Dermis blood vessel endothelial cell (primary cell): ENCODE measurements at places on chromosomes 1 and 21.

GRCh38 chr1:205030241-205030640 is 12.8 kb upstream of the CNTN2 start:
- no peak for DNase-seq

- no peak for DNase-seq
Observed at GRCh38 chr1:81430955-81431623, 369.6 kb upstream of the ADGRL2 start.

GRCh38 chr1:61084491-61085031 is 2.2 kb downstream of the NFIA start:
- peak; percentile 28 for DNase-seq

DNA sequence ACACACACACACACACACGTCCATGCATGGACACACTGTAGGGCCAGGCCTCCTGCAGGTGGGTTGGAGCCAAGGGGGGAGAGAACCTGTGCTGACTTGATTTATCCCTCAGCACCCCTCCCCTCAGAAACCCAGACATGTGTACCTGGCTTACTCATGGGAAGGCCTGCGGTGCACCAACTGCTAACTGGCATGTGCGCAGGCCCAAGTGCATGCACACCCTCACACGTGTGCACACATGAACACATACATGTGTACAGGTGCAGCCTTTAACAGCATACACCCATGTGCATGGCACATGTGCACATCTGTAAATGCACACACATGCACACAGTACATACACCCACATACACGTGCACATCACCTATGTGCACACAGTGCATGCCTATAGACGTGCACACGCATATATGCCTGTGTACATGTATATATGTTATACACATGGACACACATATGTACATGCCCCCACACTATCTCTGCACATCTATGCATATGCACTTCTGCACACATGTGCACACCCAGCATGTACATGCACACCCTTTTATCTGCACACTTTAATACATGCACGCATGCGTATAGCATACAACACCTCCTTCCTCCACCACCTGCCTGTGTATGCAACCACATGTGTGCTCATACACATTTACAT is 67.5 kb downstream of the TRIM11 start:
- DNase-seq, result no peak

- DNase-seq, result no peak
Observed at GRCh38 chr1:54171016-54171415, 18.2 kb upstream of the CDCP2 start.

- peak; percentile 71 for DNase-seq
Observed at GRCh38 chr1:39575191-39576015, 1.2 kb downstream of the PABPC4 start.

- DNase-seq, result peak; percentile 34
Observed at GRCh38 chr21:26167593-26167992, 3.0 kb downstream of the APP start.

- peak; percentile 36 for DNase-seq
Observed at GRCh38 chr1:59926381-59927123, at the start of gene CYP2J2. Gene CYP2J2, minus strand, starts transcription at chr1:59926773. Its CDS starts 27 bp downstream, at chr1:59926746.

DNA sequence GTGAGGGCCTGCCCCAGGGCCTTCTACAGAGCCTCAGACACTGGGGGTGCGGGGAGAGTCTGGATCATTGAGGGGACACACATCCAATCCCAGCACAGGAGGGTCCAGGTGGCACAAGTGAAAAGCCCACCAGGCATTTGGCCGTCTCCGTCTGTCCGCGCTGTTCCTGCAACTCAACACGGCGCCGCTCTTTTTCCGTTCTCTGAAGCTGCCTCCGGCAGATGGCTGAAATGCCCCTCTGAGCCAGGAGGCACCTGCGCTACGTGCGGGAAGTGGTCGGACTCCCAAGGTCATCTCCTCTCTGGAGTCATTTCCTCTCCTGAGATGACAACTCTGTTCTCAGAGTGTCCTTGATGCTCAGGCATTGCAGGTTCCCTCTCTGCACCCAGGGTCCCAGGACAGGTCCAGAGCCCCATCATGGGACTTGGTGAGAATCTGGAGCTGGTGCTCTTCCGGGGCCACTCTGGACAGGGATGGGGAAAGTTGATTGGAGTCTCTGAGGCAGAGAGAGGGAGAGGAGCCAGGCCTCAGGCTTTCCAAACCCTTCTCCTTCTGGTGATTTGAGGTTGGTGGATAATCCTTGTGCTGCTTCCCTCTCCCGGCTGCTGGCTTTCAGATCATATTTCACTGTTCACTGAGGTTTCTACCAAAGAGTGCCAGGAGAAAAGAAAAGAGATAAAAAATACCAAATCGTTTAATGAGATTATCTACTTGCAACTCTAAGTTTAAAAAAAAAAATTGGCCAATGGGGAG is 14.0 kb upstream of the MIXL1 start:
- peak; percentile 75 for DNase-seq

GRCh38 chr1:113135460-113135859 is 62.5 kb downstream of the LRIG2 start:
- DNase-seq, result no peak

DNA sequence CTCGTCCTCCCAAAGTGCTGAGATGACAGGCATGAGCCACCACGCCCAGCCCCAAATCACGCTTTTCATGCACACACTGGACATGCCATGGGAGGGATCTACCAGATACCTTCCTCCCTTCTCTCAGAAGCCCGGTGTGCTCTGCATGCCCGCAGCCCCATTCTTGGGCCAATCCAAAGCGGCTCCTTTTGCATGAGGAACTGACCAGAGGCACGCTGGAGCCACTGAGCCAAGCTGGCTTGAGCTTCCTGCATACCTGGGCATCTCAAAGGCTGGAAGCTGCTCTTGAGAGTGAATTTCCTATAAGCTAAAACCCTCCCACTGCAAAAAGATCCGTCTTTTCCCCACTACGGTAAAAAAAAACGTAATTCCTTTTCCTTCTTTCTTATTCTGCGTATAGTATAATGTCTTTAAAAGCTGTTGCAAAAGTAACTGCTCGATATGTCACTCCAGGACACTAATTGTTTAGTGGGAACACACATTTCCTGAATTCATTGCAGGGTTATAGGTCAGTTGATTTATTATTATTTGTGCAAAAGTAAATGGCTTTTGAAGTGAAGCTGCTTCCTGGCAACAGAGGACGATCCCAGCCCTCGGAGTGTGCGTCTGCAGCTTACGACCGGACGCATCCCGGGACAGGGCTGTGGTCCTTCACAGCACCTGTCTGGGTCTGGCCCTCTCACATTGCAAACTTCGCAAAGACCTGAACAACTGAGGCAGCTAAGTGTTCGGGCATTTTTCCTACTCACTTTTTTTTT is 61.8 kb upstream of the ETS2 start:
- DNase-seq, result peak; percentile 77

GRCh38 chr1:86823386-86823785 is 90.5 kb downstream of the SELENOF start:
- DNase-seq, result no peak

DNA sequence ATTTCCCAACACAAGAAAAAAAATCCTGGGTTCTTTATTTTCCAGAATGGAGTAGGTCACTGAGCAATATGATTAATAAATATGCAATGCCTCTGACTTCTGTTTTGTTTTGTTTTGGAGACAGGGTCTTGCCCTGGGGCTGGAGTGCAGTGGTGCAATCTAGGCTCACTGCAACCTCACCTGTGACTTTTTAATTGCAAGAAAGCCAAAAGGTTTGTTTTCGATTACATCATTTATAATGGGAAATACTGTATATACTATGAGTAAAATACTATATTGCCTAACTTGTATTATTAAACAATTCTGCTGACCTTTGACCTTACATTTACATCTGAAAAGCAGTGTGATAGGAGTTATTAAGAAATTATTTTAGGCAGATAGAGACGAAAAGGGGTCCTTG is 11.6 kb upstream of the CD46 start:
- DNase-seq, result no peak
